ENCODE measurements at places on chromosomes 7 and 10.

GRCh38 chr7:141072548-141073172, 1.2 kb upstream of the TMEM178B start:
- peak; percentile 28 for DNase-seq

DNA sequence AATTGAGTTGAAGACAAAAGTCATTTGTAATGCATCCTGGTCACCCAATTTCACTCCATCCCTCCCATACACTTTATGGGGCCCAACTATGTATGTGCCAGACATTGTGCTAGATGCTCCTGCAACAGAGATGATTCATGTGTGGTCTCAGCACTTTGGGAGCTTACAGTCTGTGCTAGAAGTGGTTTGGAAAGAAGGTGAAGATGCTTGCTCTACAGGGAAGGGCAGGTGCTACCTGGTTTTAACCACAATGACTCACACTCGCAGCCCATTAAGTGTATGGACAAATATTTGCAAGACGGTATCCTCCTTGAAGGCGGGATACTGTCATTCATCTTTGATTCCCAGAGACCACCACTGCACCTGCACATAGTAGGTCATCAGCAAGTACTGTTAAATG, 257.6 kb downstream of the OTUD1 start:
- no peak for DNase-seq

- no peak for DNase-seq
These were observed 136.0 kb upstream of the CHST15 start for GRCh38 chr10:124229201-124229988.

GRCh38 chr7:103710247-103710646, 264.2 kb upstream of the SLC26A5 start:
- no peak for DNase-seq

DNA sequence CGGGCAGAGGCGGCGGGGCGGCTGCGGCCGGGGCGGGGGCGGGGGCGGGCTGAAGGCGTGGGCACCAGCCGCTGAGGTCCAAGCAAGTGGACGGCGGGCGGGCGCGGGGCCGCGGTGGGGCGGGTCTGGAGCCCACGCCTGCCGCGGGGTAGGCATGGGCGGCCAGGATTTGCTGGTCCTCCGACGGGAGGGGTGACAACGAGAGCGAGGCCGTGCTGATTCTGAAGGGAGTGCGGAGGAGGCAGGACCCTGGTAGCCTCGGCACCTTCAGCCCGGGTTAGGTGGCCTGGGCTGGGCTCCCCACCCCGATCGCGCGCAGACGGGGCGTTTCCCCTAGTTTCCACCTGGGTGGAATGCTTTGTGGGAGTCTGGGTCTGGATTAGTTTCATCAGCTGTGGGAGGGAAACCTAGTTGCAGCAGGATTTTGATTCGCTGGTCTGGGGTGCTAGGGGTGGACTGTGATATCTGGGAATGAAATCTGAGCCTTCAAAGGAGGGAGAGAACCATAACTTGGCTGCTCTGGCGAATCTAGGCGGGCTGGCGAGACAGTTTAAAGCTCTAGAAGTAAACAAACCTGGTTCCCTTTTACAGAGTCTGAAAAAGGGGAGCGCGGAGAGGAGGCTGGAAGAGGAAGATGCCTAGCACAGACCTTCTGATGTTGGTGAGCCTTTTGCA, 609 bp downstream of the SGPL1 start:
- peak; percentile 7 for DNase-seq

DNA sequence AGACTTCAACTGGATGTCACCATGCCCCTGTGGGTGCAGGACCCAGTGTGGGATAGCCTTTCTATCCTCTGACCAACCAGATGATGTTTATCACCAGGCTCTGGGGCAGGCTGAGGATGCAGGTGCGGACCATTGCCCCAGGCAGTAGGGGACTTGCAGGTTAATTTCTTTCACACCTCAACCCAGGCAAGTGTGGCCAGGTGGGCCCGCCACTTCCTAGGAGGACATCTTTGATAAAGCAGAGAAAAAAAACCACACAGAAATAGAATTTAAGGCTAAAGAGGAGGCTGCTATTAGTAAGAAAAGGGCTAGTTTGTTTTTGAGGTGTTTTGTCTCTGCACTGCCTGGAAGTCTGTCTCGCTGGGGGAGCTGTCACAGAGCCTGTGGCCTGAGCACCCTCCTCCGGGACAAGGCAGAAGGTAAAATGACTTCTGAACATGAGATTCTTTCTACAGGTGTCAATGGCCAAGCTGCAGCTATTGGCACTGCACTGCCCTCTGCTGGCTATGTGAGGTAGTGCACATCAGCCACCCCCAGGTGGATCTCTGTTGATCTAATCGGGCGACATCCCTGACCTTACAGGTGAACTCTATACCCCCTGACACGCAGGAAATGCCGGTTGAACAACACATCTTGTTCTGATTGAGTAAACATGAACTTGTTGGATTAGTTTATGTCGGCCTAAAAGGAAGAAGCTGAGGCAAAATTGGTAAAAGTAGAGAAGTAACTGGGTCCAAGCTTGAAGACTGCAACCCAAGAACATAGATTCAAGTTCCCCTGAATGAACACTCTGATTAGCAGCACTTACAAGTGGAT, 21.0 kb downstream of the UPP1 start:
- peak; percentile 96 for DNase-seq

- no peak for DNase-seq
These were observed 41.9 kb upstream of the TNKS2 start for GRCh38 chr10:91756286-91756685.

GRCh38 chr10:21820952-21821351, 182.6 kb downstream of the DNAJC1 start:
- DNase-seq = no peak

GRCh38 chr10:131474416-131474815, 162.9 kb upstream of the TCERG1L start:
- DNase-seq = no peak

- DNase-seq = peak; percentile 92
These were observed 5.2 kb upstream of the CAMK2G start for GRCh38 chr10:73879296-73880173.

DNA sequence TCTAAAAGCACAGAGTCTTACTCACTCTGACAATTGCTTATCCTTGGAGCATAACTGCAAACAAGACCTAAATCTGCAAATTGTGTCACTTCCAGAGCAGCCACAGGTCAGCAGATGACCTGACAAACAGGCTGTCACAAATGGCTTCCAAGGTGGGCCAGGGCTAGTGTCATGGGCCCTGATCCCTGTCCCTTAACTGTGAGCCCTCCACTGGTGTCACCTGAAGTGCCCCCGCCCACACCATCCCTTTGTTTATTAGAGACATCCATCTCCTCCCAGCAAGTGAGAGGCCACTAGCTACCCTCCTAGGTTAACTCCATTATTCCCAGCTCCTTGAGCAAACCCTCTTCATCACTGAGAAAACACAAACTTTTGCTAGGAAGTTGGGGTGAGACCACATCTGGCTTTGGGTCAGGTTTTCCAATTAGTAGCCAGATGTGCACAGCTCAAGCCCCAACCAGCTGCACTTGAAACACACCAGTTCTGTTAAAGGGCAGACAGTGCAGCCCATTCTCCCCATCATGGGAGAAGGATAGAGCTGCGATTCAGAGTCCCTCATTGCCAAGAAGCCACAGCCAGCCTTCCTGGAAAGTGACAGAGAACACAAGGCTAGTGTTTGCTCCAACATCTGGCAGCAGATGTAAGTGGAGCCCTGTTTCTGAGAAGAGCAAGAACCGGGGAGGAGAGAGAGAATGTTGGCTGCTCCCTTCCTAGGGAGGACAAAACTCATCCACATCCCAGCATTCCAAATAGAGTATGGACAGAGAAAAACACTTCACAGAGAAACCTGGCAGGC, 75.7 kb upstream of the NANOS1 start:
- no peak for DNase-seq

- no peak for DNase-seq
These were observed 40.3 kb downstream of the CPVL start for GRCh38 chr7:29105752-29106668.

DNA sequence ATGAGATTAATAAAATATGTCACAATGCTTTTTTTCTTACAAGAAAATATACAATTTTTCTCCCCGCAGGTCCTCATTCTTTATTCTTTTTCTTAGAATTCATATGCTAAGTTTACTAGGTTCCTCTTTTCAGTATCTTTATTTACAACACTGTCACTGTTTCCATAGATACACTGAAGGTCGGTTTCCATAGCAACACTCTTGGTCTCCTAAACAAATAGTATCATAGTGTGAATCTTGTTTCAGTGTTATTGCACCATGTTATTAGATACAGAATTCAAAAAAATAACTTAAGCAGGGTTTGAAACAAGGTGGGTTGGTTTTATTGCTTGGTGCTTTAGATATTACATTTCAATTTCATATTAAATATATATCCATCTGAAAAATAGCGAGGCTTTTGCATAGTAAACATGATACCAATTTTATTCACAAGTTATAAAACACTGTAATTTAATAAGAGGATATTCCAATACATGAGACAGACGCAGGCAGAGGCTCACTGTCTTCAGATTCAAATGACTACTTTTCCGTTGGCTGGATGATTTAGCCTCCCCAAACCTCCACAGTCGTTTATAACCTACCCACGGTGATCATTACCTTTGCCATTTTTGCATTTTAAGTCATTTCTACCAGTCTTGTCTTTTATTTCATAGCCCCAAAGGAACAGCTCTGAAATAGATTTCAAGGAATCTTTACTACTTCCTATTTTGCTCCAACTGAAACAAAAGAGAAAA, 88.9 kb upstream of the KLF6 start:
- no peak for DNase-seq

- no peak for DNase-seq
These were observed 254.3 kb upstream of the GNAI1 start for GRCh38 chr7:79880312-79880711.

DNA sequence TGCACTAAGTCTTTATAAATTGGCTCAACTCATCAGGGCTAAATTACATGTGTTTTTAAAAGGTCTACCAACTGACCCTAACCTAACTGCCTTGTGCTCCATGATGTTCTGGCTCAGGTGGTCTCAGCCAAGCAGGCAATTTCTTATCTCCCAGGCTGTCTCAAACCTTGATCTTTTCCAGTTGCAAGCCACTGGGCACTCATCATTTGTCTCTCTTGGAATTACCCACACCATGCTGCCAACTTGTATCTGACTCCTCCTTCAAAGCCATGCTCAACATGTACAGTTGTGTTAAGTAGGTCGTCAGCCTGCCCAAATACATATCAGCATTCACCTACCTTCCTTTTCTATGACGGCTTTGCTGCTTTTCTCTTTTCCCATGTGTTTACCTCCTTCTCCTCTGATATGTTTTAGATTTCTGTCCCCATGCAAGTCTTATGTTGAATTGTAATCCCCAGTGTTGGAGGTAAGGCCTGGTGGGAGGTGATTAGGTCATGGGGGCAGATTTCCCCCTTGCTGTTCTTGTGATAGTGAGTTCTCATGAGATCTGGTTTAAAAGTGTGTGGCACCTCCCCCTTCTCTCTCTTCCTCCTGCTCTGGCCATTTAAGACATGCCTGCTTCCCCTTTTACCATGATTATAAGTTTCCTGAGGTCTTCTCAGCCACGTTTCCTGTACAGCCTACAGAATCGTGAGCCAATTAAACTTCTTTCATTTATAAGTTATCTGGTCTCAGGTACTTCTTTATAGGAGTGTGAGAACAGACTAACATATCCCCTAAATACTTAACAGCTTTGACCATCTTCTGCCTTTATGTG, 130.0 kb downstream of the ELAPOR2 start:
- no peak for DNase-seq

- no peak for DNase-seq
These were observed 76.4 kb downstream of the OAT start for GRCh38 chr10:124342136-124342820.

- DNase-seq = no peak
These were observed 208.7 kb upstream of the ZNF32 start for GRCh38 chr10:43857206-43857930.

DNA sequence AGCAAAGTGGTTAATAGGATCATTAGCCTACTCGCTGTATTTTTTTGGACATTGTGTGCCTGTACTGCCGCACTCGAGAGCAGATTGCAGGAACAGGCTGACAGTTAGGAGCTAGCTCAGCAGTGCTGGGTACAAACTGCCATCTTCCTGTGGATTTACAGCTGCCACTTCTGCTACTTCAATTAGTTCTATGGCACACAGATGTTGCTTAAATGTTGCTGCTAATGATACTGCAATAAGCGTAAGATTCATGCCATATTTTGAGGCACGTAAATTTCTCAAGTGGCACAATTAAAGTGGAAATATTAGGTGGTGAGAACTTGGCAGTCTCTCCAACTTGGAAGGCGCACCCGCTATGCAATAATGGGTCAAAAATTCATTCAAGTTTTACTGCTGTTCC, 171.9 kb downstream of the EBF3 start:
- DNase-seq = no peak

GRCh38 chr7:100642534-100642907, 1.2 kb upstream of the TFR2 start:
- DNase-seq = peak; percentile 23

- DNase-seq = no peak
These were observed 62.7 kb upstream of the VIPR2 start for GRCh38 chr7:159207393-159207792.

- DNase-seq = no peak
These were observed 347.6 kb downstream of the MDFIC start for GRCh38 chr7:115269486-115269885.

DNA sequence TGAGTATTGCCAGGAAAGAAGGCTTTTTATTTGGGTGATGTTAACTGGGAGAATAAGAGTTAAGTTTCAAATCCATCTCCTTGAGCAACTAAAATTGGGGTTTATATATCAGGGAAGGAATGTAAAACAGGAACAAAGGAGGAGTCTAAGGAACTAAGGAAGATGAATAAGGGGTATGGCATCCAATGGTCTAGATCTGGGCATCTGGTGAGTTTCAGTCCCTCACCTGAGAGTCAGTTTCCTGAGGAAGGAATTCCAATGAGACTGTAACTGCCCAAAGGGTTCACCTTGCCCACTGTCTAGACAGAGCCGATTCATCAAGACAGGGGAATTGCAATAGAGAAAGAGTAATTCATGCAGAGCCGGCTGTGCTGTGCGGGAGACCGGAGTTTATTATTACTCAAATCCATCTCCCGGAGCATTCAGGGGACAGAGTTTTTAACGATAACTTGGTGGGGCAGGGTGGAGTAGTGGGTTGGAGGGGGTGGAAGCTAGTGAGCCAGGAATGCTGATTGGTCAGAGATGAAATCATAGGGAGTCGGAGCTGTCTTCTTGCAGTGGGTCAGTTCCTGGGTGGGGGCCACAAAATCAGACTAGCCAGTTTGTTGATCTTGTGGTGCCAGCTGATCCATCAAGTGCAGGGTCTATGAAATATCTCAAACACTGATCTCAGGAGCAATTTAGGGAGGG, 188.3 kb upstream of the STK17A start:
- no peak for DNase-seq

DNA sequence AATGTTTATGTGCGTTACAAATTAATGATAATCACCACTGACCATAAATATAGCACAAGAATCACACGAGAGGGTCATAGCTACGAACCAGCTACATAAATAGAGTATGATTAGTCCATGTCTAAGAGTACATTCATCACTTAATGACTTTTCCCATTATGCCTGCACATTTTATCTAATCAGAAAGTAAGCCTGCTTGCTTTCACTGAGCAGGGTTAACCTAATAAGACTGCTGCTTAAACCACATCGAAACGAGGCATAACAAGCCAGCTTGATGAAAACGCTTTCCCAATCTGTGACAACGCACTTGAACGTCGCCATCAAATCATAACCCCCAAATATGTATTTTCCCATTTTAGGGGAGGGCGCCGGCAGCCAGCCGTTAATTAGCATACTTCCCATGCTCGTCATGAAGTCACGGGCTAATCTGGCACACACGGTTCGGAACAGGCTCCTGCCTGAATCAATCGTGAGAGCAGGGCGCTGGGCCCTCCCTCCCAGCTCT, 71.5 kb downstream of the EBF3 start:
- no peak for DNase-seq

- DNase-seq = no peak
These were observed 26.0 kb upstream of the PFKFB3 start for GRCh38 chr10:6176691-6177231.

- DNase-seq = no peak
These were observed 40.5 kb downstream of the C1QL3 start for GRCh38 chr10:16481052-16481728.

Data from CD4-positive, alpha-beta T cell (primary cell).